ENCODE measurements at places on chromosomes 4 and X.

DNA sequence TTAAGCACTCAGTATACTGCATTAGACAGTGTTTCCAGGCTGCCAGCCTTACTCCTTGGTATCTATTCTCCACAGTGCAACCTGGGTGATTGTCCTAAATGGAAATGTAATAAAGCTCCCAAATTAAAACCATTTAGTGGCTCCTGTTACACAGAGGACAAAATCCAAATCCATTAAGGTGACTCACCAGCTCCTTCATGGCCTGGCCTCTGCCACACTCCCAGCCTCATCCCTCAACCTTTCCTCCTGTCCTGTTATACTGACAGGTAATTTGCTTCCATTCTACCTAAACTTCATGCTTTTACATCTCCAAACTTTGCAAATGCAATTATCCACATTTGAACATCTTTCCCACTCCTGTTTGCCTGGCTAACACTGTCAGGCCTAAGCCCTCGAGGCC, 140.3 kb downstream of the INPP4B start:
- no peaks in the 10 kb centered on the region for H3K27me3 ChIP-seq
- no peak overlapping the region for H3K4me3 ChIP-seq
- no peaks in the 10 kb centered on the region for H3K36me3 ChIP-seq
- H3K4me1 ChIP-seq, result no peaks in the 10 kb centered on the region
- DNase-seq, result peak; percentile 5

- H3K4me1 ChIP-seq, result peaks cover 7% of the 10 kb centered on the region
- no peak overlapping the region for H3K4me3 ChIP-seq
- no peaks in the 10 kb centered on the region for H3K27me3 ChIP-seq
- no peak for DNase-seq
- no peak overlapping the region for H3K27ac ChIP-seq
Observed at GRCh38 chrX:16155581-16156096, 11.6 kb upstream of the MAGEB17 start.

DNA sequence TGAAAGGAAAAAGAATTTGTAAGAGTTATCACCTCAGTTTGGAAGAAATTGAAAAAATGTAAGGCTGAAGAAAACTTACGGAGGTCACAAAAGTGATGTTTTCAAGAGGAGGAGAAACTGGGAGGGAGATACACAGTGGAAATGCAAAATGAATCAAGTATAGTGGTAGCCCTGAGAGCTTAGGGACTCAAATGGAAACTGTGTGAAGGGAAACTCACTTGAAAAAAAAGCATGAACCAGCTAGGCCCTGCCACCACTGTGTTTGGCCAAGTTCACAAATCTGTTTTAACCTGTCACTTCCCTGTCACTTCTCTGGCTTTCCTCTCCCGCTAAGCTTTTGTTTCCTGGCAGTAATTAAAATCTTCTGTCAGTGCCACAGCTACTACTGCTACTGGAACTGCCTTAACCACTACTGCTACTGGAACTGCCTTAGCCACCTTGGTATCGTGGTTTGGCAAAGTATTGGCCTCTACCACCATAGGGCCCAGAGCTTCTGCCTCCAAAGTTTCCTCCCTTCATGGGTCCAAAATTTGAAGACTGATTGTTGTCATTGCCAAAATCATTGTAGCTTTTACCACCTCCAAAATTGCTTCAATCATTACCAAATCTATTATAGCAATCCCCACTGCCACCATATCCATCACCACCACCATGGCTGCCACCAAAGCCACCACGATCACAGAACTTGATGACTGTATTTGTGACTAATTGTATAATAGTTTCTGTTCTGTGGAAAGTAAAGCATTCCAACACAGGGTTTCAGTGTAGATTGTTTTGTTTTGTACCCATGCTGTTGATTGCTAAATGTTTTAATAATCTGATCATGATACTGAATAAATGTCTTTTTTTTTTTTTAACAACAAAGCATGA, 41.5 kb downstream of the SMARCA5 start:
- no peak for DNase-seq
- peaks cover 2% of the 10 kb centered on the region for H3K4me1 ChIP-seq
- H3K4me3 ChIP-seq, result no peak overlapping the region
- peaks cover 39% of the 10 kb centered on the region for H3K36me3 ChIP-seq
- no peaks in the 10 kb centered on the region for H3K27me3 ChIP-seq
- no peak overlapping the region for H3K27ac ChIP-seq

DNA sequence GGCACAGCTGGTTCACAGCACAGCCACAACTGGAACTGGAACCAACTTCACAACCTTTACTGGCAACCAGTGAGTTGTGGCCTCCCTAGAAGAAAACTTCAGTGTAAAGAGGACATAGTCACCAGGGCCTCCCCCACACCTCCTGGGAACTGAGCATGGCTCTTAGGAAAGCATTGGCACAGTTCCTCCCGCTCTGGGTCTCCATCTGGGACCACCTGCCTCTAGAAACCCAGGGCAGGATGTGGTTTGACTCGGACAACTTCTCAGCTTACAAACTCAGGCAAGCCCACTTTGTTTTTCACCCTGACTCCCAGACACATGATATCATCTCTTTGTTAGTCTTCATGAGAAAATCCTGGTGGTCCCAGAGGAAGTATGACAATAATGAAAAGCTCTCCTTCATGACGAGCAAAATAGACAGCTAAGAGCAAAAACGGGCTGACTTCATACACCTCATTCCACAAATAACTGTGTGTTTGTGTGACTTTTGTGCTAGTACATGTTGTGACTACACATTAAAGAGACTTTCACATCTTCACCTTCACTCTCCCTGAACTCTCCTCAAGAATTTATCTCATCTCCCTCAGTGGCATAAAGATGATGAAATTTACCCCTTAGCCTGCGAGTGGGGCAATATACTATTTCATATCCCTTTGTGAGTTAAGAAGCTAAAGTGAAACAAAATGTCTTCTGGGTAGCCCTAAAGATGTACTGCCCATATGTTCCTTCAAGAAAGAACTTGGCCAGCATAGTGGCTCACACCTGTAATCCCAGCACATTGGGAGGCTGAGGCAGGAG, 75.4 kb downstream of the SH3KBP1 start:
- no peaks in the 10 kb centered on the region for H3K27me3 ChIP-seq
- no peak overlapping the region for H3K27ac ChIP-seq
- peaks cover 16% of the 10 kb centered on the region for H3K4me1 ChIP-seq
- DNase-seq, result peak; percentile 4
- no peak overlapping the region for H3K4me3 ChIP-seq
- H3K36me3 ChIP-seq, result no peaks in the 10 kb centered on the region

DNA sequence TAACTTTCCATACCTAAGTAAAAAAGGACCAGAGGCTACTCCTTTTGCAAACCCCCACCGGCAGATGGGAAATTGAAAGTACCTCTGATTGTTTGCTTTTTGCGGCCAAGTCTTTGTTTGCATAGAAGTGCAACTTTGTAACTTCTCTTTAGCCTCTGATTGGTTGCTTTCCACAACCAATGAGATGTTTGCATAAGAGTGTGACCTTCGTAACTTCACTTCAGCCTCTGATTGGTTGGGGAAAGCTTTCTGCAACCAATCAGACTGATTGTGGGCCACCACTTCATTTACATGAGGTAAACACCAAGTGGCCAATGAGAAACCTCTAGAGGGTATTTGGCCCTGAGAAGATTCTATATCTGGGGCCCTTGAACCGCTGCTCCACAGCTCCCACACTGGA, 48.8 kb upstream of the PGRMC1 start:
- H3K4me3 ChIP-seq, result no peak overlapping the region
- no peaks in the 10 kb centered on the region for H3K36me3 ChIP-seq
- H3K27me3 ChIP-seq, result no peaks in the 10 kb centered on the region
- H3K27ac ChIP-seq, result no peak overlapping the region

DNA sequence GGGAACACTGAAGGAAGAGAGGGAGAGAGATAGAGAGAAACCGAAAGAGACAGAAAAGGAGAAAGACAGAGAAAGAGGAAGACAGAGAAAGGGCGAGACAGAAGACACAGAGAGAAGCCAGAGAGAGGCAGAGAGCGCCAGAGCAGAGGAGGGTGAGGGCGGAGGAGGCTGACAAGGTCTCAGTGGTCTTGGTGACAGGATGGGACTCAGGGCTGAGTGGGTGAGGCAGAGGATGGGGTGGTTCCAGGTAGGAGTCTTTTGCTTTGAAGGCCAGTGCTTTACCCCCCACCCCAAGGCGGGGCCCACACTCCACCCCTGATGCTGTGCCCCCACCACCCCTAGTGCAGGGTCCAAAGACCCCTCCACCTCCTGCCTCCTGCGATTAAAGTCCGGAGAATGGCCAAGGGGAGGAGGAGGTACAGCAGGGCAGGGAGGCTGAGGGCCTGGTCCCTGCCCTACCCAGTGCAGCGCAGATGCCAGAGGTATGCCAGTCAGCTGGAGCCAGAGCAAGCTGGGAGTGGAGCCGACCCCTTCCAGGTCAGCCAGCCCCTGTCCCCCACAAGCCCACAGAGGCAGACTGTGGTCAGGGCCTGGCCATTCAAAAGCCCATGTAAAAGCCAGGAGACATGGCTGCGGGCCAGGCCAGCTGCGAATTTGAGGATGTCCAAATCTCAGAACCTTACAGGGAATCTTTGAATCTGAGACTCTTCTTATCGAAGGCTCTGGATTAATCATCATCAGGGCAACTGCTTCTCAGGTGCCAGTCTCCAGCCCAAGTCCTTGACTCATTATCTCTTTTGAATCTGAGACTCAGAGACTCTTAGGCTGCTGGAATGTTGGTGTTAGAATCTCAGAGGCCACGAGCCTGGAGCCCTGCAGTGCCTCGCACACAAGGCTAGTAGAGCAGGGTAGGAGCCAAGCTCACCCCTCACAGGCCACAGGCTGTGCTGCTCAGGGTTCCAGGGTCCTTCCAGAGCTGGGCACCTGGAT, 758 bp downstream of the IQSEC2 start:
- H3K4me3 ChIP-seq, result peak overlapping the region; percentile 67
- H3K4me1 ChIP-seq, result peaks cover 13% of the 10 kb centered on the region
- H3K36me3 ChIP-seq, result no peaks in the 10 kb centered on the region
- H3K27ac ChIP-seq, result peak overlapping the region; percentile 88
- H3K27me3 ChIP-seq, result no peaks in the 10 kb centered on the region

DNA sequence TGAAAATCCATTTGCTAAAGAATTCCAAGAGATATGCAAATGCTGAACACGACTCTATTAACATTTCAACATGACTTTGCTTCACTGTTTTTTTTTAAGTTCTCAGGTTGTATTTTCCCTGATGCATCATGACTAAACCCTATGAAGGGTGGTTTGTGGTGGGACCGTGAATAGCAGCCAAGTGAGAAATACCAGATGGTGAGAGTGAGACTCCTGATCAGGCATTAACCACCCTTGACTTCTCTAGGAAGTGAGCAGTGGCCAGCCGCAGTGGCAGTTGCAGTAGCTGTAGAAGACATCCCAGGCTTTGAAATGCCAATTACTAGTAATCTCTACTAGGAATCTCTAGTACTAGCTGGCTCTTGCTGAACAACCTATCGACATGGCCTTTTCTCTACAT, 383.4 kb downstream of the FAM133A start:
- no peaks in the 10 kb centered on the region for H3K4me1 ChIP-seq
- no peaks in the 10 kb centered on the region for H3K36me3 ChIP-seq
- DNase-seq, result peak; percentile 1
- H3K27me3 ChIP-seq, result no peaks in the 10 kb centered on the region
- H3K27ac ChIP-seq, result no peak overlapping the region

- no peak overlapping the region for H3K27ac ChIP-seq
- H3K4me1 ChIP-seq, result no peaks in the 10 kb centered on the region
- H3K27me3 ChIP-seq, result no peaks in the 10 kb centered on the region
- DNase-seq, result no peak
Observed at GRCh38 chr4:186887752-186888151, 164.1 kb upstream of the FAT1 start.
